ENCODE measurements at places on chromosomes 2 and 18.

DNA sequence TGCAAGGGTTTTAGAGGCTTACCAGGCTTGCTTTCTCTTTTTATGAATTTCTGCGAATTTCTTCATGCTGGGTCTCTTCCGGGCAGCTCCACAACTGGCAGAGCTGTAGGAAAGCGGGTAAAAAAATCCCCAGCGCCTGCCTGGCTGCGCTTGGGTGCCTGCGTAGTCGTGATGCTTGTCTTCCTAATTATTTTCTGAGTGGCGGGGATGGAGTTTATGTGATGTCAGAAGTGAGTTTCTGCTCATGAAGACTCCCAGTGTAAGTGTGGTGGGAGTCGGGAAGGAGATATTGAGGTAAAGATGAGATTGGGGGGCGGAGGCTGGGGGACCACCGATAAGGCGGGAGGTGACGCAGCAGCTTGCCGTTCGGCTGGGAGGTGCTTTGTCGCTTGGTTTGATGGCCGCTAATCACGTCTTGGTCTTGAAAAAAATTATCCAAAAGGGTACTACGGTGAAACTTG is 229.8 kb downstream of the LDLRAD4 start:
- no peak for DNase-seq

DNA sequence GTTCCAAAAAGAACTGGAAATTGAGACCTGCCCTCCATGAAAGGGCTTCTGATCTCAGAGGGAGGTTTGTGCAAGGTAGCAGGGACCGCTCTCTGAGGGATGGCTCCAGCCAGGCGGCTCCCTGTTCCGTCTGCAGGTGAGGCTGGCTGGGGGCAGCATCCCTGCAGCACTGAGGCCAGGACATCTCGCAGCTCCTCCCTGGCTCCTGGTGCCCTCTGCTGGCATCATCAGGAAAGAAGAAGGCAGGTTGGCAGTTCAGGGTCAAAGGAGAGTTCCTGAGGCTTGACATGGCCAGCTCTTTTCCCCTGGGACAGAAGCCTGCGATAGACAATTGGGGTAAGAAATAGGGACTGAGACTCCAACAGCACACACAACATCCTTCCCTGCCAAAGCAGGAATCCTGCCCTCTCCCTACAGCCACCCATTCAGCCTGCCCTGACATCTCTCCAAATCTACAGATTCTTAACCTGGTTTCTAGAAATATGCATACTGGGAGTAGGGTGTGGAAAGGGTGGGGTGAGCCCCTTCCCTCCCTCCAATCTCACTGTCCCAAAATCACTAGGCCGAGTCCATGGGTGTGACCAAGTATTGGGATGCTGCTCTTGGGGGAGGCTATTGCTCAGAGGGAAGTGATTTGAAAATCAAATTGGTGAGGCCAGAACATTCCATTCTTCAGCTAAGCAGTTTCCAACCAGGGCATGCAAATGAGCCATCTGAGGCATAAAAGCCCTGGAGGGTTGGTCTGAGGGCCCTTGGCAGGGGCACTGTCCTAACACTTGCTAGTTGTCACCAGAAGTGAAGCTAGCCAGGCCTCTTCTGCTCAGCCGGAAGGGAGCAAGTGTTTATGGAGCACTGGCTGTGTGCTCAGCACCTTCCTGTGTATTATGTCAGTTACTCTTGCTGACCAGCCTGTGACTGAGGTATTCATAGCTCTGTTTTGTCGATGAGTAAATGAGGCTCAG is 185.4 kb downstream of the TFCP2L1 start:
- DNase-seq = peak; percentile 71

- no peak for DNase-seq
Observed at GRCh38 chr2:218895326-218895725, 14.7 kb downstream of the WNT10A start.

- no peak for DNase-seq
Observed at GRCh38 chr18:74906184-74906583, 302.8 kb downstream of the PTGR3 start.

DNA sequence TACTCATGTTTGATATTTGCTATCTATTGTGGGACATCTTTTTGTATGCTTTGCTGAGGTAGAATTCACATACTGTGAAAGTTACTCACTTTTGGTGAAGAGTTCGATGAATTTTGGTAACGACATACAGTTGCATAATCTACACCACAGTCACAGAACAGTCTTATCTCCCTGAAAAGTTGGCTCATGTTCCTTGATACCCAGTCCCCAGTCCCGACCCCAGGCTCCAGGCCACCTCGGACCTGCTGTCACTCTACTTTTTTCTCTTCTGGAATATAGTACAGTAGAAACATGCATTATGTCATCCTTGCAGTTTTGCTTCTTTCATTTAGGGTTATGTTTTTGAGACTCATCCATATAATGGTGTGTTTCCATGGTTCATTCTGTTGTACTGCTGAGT is 191.7 kb downstream of the FAM210A start:
- DNase-seq = no peak

DNA sequence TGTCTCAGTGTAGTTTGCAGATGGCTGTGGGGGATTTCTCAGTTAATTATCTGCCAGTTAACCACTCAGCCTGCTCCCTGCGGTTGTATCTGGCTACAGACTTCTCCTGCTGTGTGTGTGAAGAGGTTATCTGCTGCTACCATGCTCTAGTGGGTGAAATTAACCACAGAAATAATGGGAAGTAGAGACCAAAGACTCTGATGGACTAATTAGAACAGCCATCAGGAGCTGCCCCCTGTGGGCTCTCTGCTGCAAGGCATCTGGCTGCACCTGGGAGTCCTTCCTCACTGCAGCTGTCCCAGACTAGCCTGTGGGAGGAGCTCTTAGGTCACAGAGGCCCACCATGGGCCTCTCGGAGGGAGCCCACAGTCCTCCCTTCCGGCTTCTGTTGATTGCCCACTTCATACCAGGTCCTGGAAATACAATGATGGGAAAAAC is 66.6 kb downstream of the CTIF start:
- peak; percentile 89 for DNase-seq

DNA sequence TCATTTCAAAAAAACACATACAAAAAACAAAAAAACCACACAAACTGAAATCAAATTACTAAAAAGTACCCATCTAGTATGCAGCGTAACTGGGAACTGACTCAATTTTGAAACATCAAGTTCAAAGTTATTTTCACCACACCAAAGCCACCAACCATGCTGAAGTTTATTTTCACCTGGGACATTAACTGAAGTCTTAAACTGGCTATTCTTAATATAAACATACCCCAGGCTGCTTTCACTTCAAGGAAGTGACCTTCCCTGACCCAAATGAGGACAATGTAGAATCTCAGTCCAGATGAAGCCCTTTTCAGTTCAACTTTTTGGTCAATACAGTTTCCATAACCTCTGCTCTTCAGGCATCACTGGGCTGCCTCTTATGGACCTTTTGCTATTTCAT is 84.6 kb downstream of the PIGN start:
- DNase-seq = no peak

- no peak for DNase-seq
Observed at GRCh38 chr2:155223781-155224406, 525.4 kb downstream of the KCNJ3 start.

- DNase-seq = peak; percentile 86
Observed at GRCh38 chr2:70887550-70888246, 48.0 kb upstream of the ATP6V1B1 start.

DNA sequence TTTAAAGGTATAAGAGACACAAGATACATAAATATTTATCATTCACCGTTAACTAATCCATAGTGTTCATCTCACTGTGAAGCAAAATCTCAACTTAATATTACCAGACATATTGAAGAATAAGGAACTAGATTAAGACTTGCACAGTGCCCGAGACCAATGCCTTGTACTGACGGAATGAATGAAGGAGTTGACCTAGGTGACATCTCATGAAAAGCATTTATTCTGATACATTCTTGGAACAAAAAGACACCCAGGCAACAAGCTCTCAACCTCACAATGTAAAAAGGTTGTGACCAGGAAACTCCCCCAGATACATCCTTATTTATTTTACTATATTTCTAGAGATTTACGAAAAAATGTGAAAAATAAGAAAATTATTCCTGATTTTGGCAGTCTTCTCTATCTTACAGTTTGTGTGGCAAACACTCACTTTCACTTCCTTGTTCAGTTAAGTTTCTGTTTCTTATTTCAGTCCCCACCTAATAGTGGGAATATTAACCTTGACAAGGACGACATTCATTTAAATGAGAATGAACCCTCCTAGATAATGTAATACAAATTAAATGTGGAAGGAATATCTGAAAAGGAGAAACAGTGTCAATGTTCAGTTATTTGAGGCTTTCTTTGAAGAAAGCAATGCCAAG is 28.4 kb downstream of the M1AP start:
- no peak for DNase-seq

DNA sequence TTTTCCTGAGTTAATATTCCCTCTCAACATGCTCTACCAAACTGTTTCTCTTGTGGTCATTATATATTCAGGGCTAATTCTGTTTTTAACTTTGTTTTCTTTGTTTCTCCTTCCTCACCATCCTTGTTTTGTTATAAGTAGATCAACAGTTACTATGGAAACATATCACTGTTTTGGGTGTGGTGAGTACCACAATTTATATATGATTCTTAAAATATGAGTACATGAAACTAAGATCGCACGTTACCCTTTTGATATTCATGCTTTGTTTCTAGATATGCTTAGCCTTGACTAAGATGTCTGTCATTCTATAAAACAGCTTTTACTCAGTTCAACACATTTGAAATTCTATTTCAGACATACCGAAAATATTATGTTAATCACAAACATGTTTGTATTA is 232.3 kb upstream of the ITGA4 start:
- DNase-seq = no peak

DNA sequence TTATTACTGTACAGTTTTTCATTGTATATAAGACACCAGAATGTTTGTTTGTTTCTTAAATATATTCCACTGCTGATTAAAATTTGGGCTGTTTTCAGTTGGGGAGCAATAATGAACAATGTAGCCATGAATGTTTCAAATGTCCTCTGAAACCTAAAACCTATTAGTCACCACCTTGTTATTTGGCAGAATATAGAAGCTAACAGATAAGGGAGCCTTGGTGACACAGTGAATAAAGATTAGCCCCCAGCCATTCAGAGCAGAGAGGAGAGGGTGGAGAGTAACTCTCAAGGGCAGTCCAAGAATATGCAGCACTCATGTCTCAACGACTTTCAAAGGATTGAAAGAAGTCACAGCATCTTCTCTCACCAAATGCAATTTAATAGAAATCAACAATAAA is 43.1 kb upstream of the ATP8B1 start:
- DNase-seq = no peak

DNA sequence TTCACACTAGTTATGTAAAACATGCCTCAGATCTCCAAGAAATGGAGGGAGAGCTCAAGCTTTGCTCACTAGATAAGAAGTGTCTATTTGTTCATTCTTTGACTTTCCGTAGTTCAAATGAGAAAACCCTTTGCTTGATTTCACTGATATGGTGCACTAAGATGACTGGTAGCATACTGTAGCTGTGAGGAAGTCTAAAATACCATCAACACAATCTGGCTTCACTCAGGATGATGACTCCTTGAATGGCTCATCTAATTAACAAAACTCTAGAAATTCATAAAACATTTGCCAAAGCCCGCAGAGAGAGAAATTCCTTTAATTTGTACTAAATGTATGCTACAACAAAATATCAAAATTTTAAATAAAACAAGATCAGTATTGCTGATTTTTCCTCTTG is 152.8 kb upstream of the STK17B start:
- no peak for DNase-seq

DNA sequence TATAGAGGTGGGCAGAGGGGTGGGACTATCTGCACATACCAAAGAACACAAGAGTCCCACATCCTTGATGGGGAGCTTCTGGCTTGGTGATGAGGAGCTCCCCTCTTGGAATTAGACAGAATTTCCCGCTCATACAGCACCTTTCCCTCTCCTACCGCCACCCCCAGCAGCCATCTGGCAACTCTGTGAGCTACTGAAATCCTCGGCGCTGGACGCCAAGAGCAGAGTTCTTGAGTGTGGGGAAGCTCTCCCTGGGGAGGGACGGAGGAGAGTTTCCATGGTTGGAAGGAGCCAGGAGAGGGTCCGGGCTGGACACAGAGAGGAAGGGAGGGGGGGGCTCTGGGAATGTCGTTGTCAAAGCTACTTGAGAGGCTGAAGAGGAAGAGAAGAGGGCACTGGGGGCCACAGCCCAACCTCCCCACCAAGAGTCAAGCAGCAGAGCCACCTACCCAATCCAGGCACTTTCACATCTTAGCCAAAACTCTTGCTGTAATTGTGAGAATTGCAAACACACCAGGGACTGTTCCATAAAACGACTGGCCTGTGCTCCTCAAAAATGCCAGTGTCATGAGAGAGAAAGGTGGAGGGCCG is 89.4 kb upstream of the MCFD2 start:
- no peak for DNase-seq

- no peak for DNase-seq
Observed at GRCh38 chr18:56639104-56639381, 651 bp upstream of the TXNL1 start.

- DNase-seq = no peak
Observed at GRCh38 chr2:28751956-28752630, 463 bp downstream of the PPP1CB start.

- no peak for DNase-seq
Observed at GRCh38 chr18:69889009-69889408, 58.7 kb downstream of the CD226 start.

- DNase-seq = no peak
Observed at GRCh38 chr2:198587741-198588140, 783.3 kb downstream of the PLCL1 start.

- DNase-seq = no peak
Observed at GRCh38 chr18:5747678-5748077, 147.6 kb downstream of the TMEM200C start.

DNA sequence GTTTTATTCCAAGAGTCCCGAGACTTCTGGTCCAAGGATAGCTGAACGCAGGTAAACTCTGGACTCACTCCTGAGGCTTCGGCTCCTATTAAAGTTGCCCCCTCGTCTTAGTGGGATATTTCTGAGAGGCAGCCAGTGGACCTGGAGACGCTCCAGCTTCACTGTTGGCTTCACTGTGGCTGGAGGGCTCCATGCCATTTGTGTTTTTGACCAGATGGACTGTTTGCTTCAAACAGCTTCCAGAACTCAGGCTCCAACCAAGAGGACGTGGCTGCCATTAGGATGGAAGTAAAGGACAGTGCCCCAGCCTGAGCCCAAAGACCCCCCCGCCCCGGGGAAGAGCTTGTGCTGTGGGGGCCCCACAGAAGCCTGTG is 94.4 kb upstream of the LDAH start:
- DNase-seq = no peak

GRCh38 chr2:69846182-69847067 is 17.0 kb downstream of the GMCL1 start:
- no peak for DNase-seq

DNA sequence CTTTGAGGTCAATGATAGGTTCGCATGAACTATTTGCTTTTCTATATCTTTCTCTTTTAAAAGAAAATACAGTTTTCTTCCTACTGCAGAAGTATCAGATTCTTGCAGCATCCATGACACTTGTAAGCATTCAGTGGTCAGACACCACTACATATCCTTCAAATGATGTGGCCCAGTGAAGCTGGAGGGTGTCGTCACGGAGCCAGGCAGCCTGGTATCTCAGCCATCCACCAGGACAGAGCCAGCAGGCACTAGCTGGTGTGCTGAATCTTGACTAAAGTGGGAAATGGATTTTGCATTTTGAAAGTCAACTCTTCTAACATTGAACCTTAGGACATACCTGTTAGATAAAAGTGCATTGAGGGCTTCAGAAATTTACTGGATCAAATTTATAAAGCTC is 5.4 kb downstream of the KLHL14 start:
- no peak for DNase-seq
